ENCODE measurements at places on chromosomes 12 and 14.

- DNase-seq: no peak
Observed at GRCh38 chr12:127145241-127145928, 1121.6 kb upstream of the TMEM132C start.

DNA sequence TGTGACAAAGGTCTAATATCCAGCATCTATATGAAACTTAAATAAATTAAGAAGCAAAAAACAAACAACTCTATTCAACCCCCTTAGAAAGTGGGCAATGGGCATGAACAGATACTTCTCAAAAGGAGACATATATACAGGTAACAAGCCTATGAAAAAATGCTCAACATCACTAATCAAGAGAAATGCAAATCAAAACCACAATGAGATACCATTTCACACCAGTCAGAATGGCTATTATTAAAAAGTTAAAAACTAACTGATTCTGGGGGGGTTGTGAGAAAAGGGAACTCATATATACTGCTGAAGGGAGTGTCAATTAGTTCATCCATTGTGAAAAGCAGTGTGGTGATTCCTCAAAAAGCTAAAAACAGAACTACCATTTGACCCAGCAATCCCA lies 198.9 kb downstream of the BMP4 start:
- DNase-seq: no peak

DNA sequence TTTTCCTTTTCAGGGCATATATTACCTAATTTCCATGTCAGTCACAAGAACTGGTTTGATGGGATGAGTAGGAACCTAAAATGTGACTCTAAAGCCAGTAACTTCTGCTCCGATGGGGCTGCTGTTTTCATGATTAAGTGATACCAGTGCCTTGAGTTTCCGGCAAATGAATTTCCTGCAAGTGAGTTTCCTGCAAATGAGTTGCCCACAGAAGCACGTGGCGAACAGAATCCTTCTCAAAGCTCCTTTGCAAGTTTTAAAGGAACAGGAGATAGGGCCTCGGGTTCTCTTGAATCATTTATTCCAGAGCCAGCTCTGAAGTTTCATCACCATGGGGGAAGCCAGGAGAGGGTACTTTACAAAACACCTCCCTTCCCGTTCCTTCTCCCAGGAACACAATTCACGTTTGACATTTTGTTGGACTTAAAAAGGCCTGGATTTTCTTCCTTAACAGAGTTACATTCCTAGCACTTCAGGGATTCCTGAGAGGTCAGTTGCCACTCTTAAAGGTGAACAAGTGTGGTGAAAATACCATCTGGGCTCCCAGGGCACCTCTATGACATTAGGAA lies 2.2 kb upstream of the PPTC7 start:
- DNase-seq: no peak

DNA sequence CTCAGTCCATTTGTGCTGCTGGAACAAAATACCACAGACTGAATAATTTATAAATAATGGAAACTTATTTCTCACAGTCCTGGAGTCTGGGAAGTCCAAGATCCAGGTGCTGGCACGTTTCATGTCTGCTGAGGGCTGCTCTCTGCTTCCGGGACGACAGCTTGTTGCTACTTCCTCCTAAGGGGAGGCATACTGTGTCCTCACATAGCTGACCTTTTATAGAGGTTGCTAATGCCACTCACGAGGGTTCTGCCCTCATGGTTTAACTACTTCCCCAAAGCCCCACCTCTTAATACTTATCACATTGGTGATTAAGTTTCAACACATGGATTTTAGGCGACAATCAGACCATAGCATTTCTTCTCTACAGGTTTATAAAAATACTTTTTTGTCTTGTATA lies 411.1 kb downstream of the NRXN3 start:
- no peak for DNase-seq

DNA sequence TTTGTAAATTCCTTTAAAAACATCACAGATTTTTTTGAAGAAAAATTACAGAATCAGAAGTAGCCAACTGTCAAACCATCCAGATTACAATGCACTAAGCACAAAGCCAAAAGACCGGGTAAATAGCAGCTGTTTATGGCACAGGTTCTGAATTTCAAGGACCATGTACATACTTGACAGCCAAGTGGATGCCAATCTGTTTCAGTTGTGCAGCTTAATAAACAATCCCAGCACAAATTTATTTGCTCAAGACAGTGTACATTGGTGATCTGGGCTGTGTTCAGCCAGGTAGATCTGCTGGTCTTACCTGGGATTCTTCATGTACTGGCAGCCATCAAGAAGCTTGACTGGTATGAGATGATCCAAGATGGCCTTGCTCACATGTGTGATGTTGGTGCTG lies 229.8 kb upstream of the FLRT2 start:
- no peak for DNase-seq

- DNase-seq: no peak
Observed at GRCh38 chr12:54460317-54460923, 13.0 kb downstream of the GTSF1 start.

DNA sequence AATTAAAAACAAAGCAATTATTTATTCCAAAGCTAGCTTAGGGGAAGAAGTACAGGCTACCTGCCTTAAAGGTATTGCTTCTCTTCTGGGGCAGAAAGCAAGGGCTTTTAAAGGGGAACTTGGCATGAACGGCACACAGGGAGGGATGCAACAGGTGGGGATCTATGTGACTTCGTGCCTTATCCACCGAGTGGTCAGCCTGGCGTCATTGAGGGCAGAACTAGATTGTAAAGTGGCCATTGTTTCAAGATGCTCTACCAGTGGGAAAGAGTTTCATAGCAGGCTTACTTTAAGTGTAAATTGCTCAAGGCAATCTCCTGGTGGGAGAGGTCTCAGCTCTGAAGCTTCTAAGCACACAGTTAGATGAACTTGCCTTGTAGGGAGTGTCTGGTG lies 360.4 kb downstream of the ATP23 start:
- DNase-seq: no peak

GRCh38 chr12:106045251-106045674 lies 93.5 kb downstream of the NUAK1 start:
- no peak for DNase-seq

DNA sequence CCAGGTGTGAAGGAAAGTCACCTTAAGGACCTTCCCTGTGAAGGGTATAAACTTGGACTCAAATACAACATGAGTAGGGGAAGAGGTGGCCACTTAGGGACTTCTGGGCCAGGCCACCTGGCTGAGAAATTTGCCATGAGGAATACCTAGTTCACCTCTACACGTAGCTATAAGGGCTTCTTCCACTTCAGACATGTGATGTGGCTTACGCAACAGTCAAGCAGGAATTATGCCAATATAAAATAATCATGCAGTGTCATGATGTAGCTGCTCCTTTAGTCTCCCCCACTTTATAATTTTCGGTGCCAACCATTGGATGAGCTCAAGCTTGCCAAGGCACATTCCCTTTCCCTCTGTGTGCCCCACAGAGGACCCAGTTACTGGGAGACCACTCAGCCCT lies 166.6 kb upstream of the BCL2L14 start:
- DNase-seq: no peak

Data from anterior cingulate cortex (tissue), 58 donors.